HT1080 (cell line): ENCODE measurements at places on chromosomes 1 and 21.

GRCh38 chr1:54580856-54581550 lies 33.0 kb downstream of the ACOT11 start:
- no peak for DNase-seq

- no peak for DNase-seq
Measured at GRCh38 chr21:32476661-32477423, 64.3 kb downstream of the EVA1C start.

DNA sequence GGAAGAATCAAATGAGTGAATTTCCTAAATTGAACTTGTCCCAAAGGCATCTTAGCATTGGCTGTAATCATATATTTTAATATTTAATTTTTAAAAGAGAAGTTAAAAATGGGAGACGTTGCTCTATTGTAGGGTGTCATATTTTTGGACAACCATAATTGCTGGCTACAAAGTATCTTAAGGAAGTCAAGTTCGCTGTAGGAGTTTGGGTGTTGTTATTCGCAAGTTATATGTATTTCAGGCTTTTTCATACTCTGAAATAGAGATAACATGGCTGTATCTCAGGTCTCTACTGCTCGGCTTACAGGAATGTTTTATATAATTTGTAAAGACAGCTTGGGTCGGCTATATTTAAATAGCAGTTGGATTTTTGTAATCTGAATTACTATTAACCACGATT lies 852 bp downstream of the TMEM50A start:
- DNase-seq: no peak

GRCh38 chr1:237282208-237282783 lies 240.3 kb downstream of the RYR2 start:
- DNase-seq: no peak

DNA sequence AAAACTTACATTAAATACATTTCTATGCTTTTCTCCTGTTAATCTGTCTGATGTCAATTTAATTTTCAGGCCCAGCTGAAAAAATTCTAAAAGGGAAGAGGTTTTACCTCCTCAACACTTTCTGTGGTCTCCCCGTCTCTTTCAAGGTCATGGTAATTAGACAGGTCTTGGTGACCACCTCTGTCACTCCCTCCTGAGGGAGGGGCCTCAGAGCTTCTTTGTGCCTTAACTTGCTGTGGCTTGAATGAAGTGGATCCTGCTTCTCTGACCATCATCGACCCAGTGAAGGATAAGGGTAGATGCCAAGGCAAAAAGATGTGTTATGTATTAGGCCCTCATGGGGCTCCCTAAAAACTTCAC lies 40.8 kb upstream of the OSBPL9 start:
- no peak for DNase-seq

DNA sequence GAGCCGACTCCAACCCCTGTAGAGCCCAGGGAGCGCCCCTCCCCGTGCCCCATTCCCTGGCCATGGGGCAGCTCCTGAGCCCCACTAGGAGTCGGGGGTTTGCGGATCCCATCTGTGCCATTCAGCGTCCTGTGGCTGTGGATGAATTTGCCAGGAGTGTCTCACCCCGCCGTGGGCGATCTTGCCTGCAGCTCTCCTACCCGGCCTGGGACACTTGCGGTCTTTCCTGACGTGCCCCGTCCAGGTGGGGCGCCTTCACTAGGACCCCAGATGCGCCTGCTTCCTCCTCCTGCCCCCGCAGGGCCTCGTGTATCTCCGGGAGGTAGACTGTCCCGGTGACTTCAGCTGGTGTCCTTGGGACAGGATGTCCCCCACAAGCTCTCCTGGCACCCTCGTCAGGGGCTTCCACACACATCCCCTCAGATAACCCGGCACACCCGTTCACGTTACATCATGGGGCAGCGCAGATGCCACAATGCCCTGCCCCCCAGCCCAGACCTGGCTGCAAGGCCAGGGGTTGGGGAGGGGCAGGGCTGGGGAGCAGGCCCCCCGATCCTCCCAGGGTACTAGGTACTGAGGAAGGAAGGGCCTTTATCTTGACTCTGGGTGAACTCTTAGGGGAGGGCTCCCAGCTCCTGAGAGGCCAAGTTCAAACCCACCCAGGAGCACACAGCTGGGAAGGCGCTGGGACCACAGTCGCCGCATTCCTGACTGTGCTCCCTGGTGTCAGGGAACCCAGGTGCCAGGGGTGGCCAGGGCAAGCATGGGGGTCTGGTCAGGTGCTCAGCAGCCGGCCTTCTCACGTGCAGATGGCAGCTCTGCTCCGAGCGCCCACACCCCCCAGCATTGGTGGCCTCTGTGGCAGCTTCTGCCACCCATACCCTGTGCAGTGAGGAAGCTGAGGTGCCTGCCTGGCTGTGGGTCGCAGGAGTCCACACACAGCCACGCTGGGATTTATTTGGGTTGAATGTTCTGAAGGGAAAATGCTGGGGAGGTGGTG lies 53.4 kb upstream of the COL6A1 start:
- DNase-seq: no peak

- DNase-seq: peak; percentile 92
Measured at GRCh38 chr1:78303620-78304019, 187.2 kb upstream of the PTGFR start.

- no peak for DNase-seq
Measured at GRCh38 chr1:202004711-202005110, 5.7 kb upstream of the ELF3 start.

- DNase-seq: no peak
Measured at GRCh38 chr1:171137580-171137979, 46.9 kb downstream of the FMO3 start.
